ENCODE measurements at places on chromosomes 6 and 20. TPM values are rescaled to one million over a fixed set of nuclear protein-coding genes. Genes with fewer than 3 reads are reported as not detected.

Gene BPI
- total RNA-seq, result not detected

Gene L3MBTL3
- total RNA-seq, result 4.5 TPM

Gene STMND1
- total RNA-seq, result not detected

Gene CPNE1
- 232 TPM for total RNA-seq

Gene HSPA12B
- total RNA-seq, result 0.48 TPM

Gene MDFI
- 0.86 TPM for total RNA-seq

All from A549 treated with CpdA at 1 μM for 4 hours (cell line).